ENCODE measurements at places on chromosomes 5 and 9.

GRCh38 chr5:153700940-153701339, 210.5 kb downstream of the GRIA1 start:
- no peak for DNase-seq

- DNase-seq: no peak
Measured at GRCh38 chr5:130488252-130488651, 584.0 kb downstream of the CHSY3 start.

GRCh38 chr9:14616188-14616982, 76.8 kb downstream of the ZDHHC21 start:
- no peak for DNase-seq

- no peak for DNase-seq
Measured at GRCh38 chr5:81313278-81313677, 11.9 kb downstream of the ZCCHC9 start.

DNA sequence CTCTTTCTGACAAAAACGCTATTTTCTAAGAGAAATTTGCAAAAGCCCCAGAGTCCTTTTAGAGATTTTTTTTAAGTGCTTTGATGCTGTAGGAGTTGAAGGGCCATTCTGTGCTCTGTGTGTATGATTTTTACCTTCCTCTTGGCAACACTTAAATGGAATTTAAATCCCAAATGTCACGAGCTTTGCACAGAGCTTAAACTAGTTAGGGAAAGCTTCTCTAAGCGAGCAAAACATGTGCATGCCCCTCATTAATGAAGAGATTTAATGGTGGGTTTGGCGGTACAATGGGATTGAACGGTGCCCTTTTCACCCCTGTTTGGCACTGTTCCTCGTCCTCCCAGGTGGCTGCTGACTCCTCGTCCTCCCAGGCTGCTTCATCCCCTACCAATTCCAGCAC, 220.7 kb downstream of the DRD1 start:
- no peak for DNase-seq

Measured in stimulated activated CD4-positive, alpha-beta T cell treated with anti-CD3 and anti-CD28 coated beads, TNF-alpha, amount 100 ng/mL, for 48 hours (primary cell).